Left forelimb (tissue), 1 donor: ENCODE measurements at places on chromosomes 2 and 18.

GRCh38 chr2:56540916-56541315 lies 357.1 kb downstream of the CCDC85A start:
- no peak for DNase-seq

DNA sequence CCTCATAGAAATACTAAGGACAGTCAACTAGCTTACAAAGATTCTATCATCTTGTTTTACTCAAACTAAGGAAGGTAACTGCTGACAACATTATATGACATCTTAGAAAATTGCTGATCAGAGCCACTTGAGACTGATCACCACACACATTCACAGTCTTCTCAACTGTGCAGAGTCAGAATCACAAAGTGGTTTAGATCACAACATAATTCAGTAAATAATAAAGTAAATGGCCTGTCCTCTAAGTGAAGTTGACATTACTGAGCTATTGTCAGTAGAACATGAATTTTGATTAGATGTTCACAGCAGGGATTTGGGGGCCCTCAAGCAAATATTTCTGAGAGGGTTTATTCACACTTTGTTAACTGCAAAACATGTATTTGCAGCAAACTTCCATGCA lies 28.5 kb downstream of the NOL4 start:
- no peak for DNase-seq

GRCh38 chr2:111896024-111896423 lies 2.4 kb upstream of the MERTK start:
- no peak for DNase-seq

- no peak for DNase-seq
These were observed 51.5 kb downstream of the UGP2 start for GRCh38 chr2:63893163-63893562.

- DNase-seq: no peak
These were observed 101.2 kb downstream of the ZNF236 start for GRCh38 chr18:76923485-76924085.

DNA sequence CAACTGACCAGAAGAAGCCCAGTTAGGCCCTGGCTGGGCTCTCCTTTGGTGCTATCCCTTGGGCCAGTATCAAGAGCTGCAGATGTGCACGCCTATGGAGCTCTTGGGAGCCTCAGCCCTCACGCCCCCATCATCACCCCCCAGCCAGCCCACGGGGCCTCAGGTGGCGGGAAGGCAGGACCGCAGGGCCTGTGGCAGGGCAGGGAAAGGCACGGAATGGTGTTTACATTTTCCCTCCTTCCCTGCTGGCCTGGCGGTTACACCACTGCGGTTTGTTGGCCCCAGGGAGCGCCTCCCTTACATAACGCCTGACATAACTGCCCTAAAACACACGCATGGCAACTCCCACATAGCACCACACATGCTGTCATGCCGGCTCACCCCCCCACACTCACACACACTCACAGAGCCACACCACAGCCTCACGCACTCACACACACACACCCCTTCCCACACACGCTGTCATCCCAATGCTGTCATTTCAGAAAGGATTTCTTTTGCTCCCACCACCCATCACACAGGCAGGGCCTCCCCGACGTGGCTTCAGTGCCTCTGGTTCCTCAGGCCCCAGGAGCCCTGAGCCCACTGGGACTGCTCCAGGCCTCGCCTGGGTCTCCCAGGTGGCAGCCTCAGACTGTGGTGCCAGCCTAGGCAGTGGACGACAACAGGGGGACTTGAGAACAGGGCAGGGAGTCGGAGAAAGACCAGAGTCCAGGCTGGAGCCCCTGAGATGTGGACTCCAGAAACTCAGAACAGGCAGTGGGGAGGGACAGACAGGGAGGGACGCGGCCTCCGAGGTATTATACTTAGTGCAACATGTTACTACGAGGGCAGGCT lies 15.7 kb downstream of the ZFP36L2 start:
- DNase-seq: no peak

DNA sequence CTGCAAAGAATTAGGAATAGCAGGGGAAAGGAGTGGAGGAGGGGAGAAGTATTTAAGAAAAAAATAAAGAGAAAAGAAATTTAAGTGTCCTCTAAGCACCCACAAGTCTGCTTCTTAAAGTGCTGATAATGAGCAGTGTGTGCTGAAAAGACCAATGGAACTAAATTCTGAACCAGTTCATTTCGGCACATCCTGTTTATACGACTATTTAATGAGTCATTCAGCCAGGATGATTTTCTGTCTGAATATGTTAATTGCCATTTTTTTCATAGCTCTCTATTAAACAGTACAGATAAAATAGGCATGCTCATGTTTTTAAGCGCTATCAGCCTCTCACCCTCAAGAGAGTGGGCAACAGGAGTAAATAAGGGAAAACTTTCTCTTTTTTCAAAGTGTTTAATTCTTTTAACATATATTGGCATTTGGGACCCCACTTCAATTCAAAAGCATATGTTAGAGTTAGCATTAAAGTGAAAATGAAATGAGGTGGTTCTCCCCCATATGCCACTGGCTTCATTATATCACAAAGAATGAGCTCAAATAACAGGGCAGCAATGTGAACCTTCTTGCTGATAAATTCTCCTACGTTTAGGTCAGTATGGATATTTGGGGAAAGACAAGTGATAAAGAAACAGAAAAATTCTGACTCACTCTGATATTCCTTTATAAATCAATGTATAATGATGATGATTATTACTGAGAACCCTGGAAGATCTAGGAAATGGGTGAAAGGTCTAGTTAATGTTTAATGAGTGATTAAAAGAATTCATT lies 87.5 kb downstream of the TCF4 start:
- no peak for DNase-seq

GRCh38 chr18:68721681-68722583 lies 7.0 kb upstream of the TMX3 start:
- no peak for DNase-seq

GRCh38 chr2:100213595-100213994 lies 71.2 kb upstream of the AFF3 start:
- DNase-seq: no peak

DNA sequence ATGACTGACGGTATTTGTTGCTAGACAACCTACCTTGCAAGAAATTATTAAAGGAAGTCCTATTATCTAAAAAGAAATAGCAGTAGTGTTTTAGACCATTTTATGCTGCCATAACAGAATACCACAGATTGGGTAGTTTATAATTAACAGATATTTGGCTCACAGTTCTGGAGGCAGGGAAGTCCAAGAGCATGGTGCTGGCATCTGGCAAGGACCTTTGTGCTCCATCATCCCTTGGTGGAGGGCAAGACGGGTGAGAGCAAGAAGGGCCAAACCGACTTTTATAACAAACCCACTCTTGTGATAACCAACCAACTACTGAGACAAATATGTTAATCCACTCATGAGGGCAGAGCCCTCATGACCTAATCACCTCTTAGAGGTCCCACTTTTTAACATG lies 91.2 kb downstream of the DYNC1I2 start:
- DNase-seq: no peak

DNA sequence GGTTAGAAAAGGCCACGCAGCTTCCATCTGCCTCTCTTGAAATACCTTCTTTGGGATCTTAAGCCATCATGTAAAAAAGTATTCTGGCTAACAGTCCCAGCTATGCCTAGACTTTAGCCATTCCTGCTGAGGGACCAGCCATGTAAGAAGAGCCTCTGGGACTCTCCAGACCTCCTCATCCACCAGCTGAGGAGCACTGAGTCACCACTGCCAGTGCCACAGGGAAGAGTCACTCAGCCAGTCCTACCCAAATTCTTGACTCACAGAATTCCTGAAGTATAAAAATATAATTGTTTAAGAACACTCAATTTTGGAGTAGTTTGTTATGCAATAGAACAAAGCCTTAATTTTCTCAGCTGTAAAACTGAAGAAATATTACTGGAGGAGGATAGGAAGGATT lies 436.7 kb downstream of the ZEB2 start:
- DNase-seq: no peak

GRCh38 chr2:170578606-170579005 lies 136.5 kb upstream of the SP5 start:
- DNase-seq: no peak

DNA sequence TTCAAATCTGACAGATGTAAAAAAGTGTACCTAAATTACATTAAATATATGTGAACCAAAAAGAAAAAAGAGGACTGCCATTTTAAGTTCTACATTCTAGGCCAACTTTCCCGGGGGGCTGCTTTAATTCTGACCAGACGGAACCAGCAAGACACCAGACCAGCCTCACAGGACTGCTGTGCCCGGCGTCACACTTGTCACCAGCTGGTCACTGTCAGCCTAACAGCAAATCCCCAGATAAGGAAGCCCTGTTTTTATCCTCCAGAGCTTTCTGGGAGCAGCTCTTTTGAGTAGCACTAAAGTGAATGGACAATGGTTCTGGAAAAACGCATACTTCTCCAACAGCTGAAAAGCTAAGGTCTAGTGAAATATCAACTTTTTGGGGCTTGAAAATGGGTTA lies 35.6 kb downstream of the CYB5A start:
- no peak for DNase-seq

DNA sequence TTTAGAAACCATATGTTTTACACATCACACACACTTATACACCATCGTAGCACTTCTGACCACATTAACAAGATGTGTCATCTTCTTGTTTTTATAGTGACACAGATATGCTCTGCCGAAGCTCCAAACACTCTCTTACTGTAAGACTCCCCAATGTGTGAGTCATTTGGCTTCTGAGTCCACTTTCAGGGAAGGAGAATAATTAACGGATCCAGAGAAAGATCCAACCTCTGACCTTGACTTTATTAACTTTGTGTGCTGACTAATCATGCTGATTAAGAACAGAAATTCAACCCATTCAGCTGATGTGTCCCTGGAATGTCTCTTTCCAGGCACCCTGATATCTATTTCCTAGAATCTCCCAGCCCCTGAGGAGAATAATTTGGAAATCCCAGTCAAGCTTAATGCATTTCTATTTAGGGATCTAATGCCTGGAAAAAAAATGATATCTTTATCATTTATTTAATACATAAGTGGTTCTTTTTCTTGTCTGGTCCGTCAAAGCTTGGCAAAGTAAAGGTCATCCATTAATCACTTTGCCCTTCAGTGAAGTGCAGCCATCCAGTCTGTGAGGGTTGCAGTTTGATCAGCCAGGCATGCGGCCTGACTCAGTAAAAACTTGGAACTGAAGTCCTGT lies 615.8 kb upstream of the SYT4 start:
- no peak for DNase-seq

DNA sequence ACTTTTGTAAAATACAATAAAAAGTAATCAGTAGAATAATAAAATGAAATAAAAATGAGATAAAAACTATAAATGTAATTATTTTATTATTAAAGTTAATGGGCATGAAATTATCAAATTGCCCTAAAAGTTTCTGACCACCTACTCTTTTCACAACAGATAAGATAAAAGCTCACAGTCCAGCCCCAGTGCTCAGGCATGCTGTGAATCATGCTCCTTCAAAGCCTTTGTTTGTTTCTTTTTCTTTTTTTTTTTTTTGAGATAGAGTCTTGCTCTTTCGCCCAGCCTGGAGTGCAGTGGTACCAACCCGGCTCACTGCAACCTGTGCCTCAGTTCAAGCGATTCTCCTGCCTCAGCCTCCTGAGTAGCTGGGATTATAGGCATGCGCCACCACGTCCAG lies 181.7 kb downstream of the ANKRD44 start:
- DNase-seq: no peak

DNA sequence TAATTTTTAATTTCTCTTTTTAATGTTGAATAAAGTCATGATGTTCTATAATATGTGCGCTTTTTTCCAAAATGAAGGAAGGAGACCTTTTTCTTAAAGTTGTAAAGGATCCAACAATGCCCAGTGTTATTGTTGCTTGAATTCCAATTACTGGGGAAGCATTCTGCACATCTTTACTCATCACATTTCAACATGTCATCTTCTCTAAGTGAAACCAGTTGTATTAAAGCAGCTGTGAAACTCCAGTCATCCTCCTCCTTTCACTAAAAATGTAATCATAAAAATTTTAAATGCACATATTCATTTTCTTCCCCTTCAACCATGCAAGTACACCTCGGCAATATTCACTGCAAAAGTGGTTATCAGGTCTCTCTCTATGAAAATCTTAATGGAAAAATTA lies 722.7 kb downstream of the TSN start:
- no peak for DNase-seq

- no peak for DNase-seq
These were observed 4.0 kb downstream of the IMP4 start for GRCh38 chr2:130346741-130347066.

GRCh38 chr2:166814335-166814734 lies 73.9 kb upstream of the XIRP2 start:
- no peak for DNase-seq

- no peak for DNase-seq
These were observed 332.4 kb downstream of the GBX2 start for GRCh38 chr2:235835810-235836209.

DNA sequence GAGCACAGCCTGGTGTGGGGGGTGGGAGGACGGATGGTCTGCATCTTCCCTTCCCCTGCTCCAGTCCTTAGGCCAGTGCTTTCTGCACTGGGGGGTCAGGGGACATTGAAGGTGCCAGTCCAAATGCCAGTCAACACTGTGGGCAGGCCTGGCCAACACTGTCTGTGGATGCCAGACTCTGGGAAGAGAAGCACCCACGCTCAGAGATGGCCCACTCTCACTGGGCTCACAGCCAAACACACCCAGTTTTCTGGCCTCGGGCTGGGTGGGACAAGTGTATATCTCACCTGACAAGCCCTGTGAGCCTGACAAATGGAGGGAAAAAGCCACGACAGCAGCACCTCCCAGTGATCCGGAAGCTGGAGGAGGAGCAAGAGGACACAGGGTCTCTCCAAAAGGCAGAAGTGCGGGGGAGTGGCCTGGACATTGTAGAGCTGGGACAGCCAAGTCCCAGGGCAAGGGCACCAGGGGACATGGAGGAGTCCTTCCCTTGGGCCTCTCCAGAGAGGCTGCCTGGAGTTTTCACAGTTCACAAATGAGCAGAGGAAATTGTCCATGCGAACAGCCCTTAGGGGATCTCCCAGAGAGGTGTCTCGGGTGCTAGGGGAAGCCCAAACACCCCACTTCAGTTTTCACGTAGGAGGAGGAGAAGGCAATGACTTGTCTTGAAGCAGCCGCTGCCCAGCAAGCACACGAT lies 79.3 kb downstream of the SDC1 start:
- DNase-seq: peak; percentile 60

GRCh38 chr2:190327867-190328572 lies 8.4 kb upstream of the HIBCH start:
- DNase-seq: no peak

- DNase-seq: no peak
These were observed 236.3 kb downstream of the ACKR3 start for GRCh38 chr2:236805800-236806531.

GRCh38 chr2:54808661-54809060 lies 85.2 kb downstream of the EML6 start:
- DNase-seq: no peak

DNA sequence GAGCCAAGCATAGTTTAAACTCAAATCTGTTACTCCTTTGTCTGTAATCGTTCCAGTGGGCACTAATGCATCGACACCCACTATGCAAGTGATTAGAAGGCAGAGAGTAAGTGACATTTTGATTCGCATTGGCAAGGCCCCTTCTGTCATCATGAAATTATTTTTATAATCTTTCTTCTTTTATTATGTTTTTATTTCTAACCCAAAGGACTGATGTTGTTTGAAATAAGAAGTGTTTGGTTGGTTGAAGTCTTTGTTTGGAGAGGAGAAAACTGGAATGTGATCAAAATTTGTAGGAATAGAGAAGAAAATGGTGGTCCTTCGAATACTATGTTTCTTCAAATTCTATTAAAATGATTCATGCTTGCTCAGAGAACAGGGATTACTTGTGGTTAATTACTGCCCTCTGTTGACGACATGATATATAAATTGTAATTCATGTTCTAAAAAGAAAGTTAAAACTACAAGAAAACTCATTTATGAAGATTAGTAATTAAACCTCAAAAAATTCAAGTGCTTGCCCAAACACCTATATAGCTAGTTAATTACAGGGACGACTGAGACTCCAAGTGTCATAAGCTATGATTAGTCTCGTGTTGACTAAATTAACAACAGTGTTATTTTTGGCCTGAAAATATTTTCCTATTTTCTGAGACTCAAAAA lies 26.4 kb upstream of the TFPI start:
- no peak for DNase-seq
